ENCODE measurements at places on chromosomes 2 and 18.

DNA sequence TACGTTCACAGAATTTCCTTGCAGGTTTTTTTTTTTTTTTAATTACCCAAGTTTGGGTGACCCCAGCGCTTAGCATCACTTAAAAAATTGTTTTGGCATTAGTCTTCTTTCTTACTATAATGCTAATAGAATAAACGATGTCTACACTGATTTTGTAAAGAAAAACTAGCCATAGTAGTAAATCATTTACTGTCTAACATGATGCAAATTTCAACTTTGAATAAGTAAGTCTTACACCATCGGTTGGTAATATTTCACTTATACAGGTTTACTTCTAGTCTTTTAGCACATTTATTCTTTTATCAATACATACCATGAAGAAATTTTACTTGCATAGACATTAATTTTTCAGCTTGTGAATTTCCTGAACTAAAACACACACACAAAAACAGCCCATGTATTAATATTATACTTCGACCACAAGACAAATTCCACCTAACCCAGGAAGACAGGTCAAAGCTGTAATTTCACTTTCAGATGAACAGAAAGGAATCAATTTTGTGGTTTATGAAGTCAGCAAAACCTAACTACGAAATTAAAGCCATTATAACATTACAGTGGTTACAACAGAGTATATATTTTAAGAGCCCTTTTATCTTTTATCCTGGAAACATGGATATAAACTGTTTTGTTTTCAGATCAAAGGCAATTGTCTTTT is 1.9 kb downstream of the YES1 start:
- no peak for DNase-seq

DNA sequence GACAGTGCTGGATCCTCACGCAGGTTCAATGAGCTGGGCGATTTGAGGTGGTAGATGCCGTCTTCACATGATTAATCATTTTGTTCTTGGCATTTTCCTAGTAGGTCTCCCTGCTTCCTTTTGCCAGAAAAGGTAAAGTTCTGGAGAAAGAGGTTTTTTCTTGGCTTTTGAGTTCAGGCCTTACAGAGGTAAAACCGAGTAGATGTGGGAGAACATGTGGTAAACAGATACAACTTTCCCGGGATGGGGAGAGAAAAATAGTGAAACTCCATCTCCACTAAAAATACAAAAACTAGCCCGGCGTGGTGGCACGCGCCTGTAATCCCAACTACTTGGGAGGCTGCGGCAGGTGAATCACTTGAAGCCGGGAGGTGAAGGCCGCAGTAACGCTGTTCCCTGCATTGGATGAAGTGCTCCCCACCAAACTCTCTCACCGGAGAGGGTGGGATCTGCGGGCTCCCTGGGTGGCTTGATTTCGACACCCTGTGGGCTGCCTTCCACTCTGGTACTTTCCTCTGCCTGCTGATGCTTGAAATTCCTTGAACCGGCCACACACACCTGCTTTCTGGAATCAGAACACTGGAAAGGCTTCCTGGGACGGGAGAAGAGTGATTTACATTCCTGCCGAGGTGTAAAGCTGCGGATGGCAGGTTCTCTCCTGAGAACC is 88.8 kb downstream of the ACTR3 start:
- DNase-seq = no peak

DNA sequence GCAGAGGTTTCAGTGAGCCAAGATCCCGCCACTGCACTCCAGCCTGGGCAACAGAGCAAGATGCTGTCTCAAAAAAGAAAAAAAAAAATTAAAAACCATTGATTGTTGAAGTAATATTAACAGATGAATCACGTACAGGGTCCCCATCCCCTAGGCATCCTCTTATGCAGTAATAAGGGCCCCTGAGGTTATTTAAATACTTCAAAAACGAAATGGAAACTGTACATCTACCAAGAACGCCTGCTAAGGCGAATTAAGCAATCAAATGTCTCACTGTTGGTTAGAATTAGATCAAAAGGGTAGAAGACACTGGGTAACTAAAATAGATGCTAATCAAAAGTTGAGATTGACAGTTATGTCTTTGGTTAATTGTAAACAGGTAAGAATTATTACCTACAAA is 7.5 kb downstream of the TRABD2A start:
- no peak for DNase-seq

DNA sequence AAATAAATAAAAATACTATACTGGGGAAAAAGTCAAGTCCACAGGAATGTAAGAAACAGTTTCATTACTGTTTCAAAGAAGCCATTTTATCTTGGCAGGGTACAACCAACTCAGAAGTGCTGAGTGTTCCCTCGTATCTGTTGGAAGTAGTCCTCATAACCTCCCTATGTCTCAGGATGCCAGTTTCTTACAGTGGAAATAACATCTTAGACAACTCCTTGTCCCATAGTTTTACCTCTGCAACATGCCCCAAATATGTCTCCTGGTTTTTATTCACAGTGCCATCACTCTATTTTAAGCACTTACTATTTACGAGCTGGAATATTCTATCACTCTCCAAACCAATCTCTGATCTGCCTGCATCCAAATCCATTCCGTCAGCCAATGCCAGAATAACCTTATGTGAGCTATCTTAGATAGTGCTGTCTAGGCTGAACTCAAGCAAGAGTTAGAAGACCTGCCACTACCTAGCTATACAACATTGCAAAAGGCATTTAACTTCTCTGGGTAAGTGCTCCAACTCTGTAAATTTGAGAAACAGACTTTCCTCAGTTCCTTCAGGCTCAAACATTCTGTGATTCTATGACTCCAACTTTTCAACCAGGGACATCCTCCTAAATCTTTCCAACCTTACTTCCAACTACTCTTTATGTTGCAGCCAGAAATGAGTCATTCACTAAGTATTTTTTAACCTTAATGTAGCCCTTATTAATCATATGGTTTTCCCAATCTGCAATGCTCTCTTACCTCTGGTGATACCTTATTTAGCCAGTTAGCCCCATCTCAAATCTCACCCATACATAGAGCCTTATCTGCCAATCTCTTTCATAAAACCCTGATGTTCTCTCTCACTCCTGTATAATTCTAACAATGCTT is 66.7 kb downstream of the RTN4 start:
- no peak for DNase-seq

GRCh38 chr2:113136828-113137775 is 9.7 kb downstream of the IL1RN start:
- peak; percentile 66 for DNase-seq

DNA sequence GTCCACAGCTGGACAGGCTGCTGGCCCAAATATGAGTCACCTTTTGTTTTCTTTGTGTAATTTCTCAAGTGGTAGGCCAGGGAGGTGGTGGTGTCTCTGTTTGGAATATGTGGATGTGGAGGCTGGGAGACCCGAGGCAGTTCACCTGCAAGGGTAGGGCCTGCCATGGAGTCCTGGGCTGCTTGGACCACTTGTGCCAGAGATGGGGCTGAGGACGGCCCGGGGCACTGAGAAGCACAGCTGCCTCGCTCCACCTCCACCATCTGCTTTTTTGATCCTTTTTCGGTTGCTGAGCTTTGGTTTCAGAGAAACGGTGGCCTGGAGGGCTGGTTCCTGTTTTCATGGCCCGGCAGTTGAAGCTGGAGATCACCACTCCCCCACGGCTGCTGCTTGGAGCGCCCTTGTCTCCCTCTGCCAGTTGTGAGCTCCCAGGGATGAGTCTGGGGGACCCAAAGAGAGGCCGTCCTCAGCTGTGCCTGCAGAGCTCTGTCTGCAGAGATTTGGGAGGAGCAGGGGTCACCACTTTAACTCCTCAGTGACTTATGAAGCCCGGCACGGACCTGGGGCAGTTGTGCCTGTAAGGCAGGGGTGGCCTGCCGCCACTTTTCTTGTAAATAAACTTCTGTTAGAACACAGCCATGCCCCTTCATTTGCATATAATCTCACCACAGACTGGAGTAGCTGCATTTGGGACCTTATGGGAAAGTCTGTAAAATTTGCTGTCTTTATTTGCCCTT is 67.6 kb upstream of the MCFD2 start:
- DNase-seq = peak; percentile 64

DNA sequence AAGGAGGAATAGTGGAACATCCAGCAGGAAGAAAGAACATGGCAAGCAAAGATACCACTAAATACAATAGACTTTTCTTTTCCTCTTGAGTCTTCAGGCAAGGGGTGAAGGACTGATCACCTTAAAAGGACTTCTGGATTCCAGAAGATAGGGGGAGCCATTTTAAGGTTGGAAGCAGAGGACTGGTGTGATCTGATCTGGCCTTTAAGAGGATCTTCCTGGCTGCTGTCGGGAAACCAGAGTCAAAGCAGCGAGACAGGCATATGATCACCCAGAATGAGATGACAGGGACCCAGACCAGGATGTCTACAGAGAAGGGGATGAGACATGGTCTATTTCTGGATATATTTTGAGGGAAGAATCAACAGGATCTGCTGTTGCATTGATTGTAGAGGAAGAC is 558.0 kb downstream of the STK39 start:
- no peak for DNase-seq

GRCh38 chr18:63894106-63894772 is 6.7 kb downstream of the SERPINB2 start:
- DNase-seq = no peak

GRCh38 chr2:16413947-16414346 is 251.7 kb downstream of the CYRIA start:
- no peak for DNase-seq

Measured in AG20443 (cell line).